ENCODE measurements at places on chromosomes 11 and 22. TPM values are rescaled to one million over a fixed set of nuclear protein-coding genes. Genes with fewer than 3 reads are reported as not detected.

- DNase-seq: no peak
Observed at GRCh38 chr22:28029201-28029948, 110.3 kb upstream of the PITPNB start.

DNA sequence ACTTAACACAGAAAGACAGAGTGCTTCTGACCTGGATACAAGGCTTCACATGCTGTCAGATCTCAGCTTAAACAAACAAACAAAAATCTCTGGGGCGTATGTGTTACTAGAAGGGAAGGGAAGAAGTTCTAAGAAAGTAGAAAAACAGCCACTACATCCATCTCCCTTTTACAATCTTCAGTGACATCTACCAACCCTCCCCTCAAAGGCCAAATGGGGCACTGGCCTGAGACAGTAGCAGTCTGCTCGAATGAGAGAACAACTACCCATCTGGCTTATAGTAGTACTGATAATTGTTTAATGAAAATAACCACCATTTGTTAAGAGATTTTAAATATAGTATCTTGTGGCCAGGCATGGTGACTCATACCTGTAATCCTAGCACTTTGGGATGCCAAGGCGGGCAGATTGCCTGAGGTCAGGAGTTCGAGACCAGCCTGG is 29.4 kb downstream of the CCDC83 start:
- DNase-seq: peak; percentile 12

GRCh38 chr11:3700410-3700809 is 29.2 kb upstream of the CHRNA10 start:
- no peak for DNase-seq

- no peak for DNase-seq
Observed at GRCh38 chr11:106304274-106304673, 226.8 kb downstream of the AASDHPPT start.

DNA sequence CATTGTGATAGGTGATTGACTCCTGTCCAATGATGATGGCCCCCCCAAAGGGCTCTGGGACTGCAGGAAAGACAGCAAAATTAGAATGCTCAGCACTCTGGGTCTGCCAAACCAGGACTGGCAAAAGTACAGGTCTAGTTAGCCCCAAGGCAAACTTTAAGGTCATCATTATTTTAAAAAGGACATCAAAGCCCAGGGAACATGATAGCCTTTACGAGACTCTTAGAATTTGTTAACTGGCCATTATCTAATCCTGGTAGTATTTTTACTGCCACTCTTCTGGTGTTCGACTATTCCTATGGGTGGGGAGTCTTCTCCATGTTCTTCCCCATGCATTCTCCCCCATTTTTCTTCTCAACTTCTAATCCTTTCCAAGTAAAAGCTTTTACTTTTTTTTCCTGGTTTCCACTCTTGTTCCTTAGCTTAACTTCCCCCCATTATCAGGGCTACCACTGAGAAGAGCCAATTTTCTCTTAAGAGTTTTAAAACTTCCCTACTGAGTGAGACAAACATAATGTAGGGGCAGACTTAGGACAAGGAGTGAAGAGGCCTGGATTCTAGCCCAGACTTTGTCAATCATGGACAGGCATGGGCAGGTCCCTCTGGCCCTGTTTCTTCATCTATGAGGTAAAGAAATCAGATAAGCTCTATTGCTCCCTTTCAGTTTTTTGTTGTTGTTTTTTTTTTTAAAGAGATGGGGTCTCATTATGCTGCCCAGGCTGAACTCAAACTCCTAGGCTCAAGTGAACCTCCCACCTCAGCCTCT is 7.1 kb downstream of the DDB1 start:
- DNase-seq: no peak

The FAM118B gene
- total RNA-seq: 36.0 TPM

The HSPB2 gene
- total RNA-seq: 0.21 TPM

DNA sequence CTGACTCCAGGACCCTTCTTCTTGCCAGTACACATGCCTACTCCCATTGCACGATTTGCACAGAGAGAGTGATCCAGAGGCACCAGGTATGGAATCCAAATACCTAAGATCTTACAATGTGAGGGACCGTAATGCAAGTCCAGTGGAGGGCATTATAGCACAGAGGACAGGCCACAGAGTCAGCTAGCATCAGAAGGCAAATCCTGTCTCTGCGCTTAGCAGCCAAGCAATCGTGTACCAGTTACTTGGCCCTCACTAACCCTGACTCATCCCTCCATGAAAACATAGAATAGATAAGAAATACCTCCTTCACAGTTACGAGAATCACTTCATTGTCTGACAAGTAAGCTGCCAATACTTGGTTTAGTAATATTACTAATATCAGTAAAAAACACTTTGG is 69.7 kb upstream of the SLC6A5 start:
- no peak for DNase-seq

- no peak for DNase-seq
Observed at GRCh38 chr22:36160499-36160942, at the start of gene APOL3. TSS of gene APOL3 (minus strand) at chr22:36160755. CDS start at chr22:36149055, 11,700 bp downstream.
